SHP77 (cell line): ENCODE measurements at places on chromosomes 16 and 17.

- DNase-seq: no peak
Measured at GRCh38 chr17:40356990-40357881, 7.3 kb downstream of the GJD3 start.

GRCh38 chr17:34393401-34393800 lies 30.4 kb upstream of the CCL1 start:
- DNase-seq: no peak

DNA sequence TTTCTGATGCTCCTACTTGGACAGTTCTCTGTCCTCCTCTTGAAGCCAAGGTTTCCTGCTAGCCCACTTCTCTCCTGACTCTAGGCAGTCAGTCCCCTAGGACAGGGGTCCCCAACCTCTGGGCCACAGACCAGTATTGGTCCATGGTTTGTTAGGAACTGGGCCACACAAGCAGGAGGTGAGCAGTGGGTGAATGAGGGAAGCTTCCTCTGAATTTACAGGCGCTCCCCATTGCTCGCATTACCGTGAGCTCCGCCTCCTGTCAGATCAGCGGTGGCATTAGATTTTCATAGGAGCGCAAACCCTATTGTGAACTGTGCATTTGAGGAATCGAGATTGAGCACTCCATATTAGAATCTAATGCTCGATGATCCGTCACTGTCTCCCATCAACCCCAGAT lies 55.7 kb downstream of the GNA13 start:
- no peak for DNase-seq

DNA sequence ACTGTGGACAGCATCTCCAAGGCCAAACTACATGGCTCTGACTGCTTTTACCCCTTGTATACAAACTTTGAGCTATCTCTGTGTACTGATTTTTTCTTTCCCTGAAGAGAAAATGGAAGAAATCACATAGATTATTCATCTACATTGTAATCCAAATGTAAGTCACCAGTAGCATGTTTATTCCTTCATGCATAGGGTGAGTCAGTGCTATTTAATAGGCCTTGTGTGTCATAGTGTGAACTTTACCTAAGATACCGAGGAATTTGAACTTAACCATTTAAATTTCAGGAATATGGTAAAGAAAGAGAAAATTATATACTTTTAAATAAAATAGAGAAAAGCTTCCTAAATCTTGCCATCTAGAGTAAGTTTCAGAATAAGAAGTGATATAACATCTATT lies 16.5 kb downstream of the PHKB start:
- DNase-seq: no peak
